ENCODE measurements at places on chromosomes 12 and 14. TPM values are rescaled to one million over a fixed set of nuclear protein-coding genes. Genes with fewer than 3 reads are reported as not detected.
A peak's percentile ranks its signal among the peaks of the same experiment; 100 is the strongest.

GRCh38 chr14:96776791-96777190, 20.4 kb upstream of the VRK1 start:
- no peak for DNase-seq

DNA sequence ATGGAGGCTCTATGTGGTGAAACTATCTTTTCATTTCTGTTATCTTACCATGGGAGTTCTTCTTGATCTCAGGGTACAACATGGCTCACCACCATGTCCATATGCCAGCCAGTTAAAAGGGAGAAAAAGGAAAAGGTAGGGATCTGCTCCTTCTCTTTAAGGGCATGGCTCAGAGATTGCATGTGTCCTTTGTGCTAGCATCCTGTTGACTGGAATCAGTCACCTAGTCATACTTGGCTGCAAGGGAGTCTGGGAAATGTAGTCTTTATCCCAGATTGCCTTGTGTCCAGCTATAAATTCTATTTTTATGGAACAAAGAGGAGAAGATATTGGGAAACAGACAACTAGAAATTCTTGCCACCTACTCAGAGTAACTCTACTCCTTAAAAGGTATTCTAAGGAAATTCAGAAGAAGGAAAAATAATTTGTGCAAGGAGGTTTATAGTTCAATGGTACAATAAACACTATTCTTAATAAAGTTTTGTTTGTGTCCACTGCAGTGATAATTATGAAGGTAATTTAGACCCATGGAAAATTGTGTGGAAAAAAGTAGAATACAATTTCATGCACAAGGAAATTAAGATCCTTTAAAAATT, 86.4 kb upstream of the RPH3A start:
- DNase-seq, result no peak

- peak; percentile 14 for DNase-seq
These were observed 104.7 kb downstream of the VEZT start for GRCh38 chr12:95322326-95322725.

Gene CMTM5
- total RNA-seq, result not detected

DNA sequence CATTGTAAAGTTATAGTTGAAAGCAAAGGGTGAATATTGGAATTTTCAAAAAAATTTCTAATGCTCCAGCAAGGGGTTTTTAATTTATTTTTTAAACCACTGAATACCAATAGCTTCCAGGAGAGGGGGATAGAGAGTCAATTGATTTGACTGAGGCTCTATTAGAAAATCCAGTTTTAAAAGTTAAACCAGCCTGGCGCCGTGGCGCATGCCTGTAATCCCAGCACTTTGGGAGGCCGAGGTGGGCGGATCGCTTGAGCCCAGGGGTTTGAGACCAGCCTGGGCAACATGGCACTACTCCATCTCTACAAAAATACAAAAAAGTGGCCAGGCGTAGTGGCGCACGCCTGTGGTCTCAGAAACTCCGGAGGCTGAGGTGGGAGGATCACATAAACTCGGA, 150.1 kb downstream of the SLC38A4 start:
- DNase-seq, result no peak

Measured in MG63 (cell line).